Osteocyte (in vitro differentiated cells): ENCODE measurements at places on chromosomes 13 and 19.

DNA sequence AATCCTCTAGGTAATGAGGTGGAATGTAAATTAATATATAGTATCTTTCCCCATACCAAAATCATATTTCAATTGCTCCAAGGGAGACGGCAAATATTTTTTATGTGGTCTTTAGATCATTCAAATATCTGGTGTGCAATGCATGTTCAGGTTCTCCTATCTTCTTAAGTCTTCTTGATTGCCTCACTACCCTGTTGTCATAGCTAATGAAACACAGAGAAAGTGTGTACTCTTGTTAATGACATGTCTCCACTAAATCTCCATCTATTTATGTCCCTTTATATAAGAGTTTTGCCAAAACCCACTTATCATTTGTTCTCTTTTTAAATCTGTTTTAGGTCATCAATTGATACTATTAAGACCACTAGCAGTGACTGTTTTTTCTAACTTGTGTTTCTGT, 6.6 kb downstream of the STARD13 start:
- DNase-seq: no peak

DNA sequence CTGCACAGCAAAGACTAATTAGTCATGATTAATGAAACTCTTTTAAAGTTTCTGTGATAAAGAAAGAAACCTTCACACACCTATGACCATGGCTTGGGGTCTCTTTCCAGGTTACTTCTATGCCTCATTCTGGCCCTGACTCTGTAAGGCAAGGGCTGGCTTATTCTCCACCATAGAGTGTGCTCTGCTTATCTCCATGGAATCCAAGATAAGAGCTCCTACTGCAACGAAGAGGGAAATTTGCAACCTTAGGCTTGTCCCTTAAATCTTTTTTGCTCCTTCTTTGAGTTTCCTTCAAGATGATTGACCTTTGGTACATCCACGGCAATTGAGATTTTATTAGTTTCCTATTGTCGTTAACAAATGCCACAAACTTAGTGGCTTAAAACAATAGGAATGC, 239.9 kb downstream of the SPRY2 start:
- no peak for DNase-seq

DNA sequence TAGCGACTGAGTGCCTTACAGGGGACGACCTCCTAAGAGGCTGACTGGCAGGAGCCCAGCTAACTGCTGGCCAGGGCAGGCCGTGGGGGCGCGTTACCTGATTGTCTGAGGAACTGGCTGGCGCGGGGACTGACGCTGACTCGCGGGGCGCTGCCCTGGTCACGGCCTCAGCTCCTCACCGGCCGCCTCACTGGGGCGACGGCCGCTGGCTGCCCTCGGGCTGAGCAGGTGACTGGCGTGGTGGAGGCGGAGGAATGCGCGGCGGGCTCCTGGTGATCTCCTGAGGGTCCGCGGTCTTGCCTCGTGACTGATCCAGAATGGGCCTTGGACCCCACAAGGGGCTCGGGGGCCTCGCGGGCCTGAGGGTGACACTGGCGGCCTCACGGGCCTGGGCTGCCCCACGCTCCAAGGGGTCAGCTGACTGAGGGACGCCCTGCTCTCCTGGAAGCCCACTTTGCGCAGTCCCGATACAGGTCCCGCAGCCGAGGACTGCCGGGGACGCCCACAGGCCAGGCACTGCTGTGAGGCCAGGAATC, 39.3 kb downstream of the SIGLEC7 start:
- no peak for DNase-seq

DNA sequence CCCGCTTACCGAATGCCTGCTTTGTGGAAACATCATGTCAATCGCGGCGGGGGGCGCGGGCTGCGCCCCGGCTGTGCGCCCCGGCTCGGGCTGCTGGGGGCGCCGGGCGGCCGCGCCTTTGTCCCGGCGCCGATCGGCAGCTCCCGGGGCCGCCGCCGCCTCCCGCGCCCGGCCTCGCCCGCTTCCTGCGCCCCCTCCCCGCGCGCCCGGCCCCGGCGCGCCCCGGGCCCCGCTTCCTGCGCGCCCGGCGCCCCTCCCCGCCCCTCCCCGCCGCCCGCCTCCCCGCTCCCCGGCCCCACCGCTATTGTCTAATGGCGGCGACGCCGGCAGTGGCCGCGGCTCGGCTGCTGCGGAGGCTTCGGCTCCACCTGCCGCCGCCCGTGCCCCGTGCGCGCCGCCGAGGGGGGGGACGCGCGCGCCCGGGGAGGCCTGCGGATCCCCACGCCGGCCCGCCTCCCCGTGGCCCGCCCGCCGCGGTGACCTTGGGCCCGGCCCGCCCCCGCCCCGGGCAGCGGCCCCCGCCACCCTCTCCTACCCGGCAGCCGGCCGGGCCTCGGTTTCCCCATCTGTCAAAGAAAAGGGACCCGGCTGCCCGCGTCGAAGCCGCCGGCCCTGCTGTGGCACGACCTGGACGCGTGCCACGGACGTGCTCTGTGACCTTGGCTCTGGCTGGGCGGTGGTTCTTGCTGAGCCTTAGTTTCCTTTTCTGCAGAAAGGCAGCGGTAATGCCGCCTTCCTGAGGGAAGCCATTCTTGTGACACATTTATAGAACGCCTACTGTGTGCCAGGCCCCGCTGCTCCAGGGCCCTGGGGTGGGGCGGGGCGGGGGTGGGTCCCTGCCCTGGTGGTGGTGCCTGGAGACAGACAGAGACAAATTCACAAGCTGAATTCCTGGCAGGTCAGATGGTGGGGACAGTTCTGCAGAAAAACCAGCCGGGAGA, at the start of gene TLE5:
TLE5 (minus strand) TSS at position 331 of the 941 bp plus-strand sequence; CDS start at position 36, 295 bp downstream.
- no peak for DNase-seq

- DNase-seq: no peak
Observed at GRCh38 chr13:23098161-23098907, 82.4 kb upstream of the SGCG start.

GRCh38 chr19:34794066-34794960, 21.3 kb upstream of the ZNF599 start:
- peak; percentile 46 for DNase-seq

- DNase-seq: no peak
Observed at GRCh38 chr13:93535251-93535650, 308.6 kb downstream of the GPC6 start.

- no peak for DNase-seq
Observed at GRCh38 chr19:7994114-7994513, 11.3 kb downstream of the ELAVL1 start.

GRCh38 chr19:38009650-38010242, 102.7 kb downstream of the SIPA1L3 start:
- no peak for DNase-seq

- no peak for DNase-seq
Observed at GRCh38 chr13:69331245-69331644, 776.4 kb upstream of the ATXN8OS start.

GRCh38 chr13:110571896-110572777, 10.6 kb upstream of the RAB20 start:
- DNase-seq: no peak

GRCh38 chr13:76600081-76600480, 286.1 kb downstream of the KCTD12 start:
- DNase-seq: no peak

- no peak for DNase-seq
Observed at GRCh38 chr19:19487950-19488874, 27.1 kb downstream of the TSSK6 start.
